Adipose tissue (tissue), 3 donors: ENCODE measurements at places on chromosomes 5 and 9. TPM values are rescaled to one million over a fixed set of nuclear protein-coding genes. Genes with fewer than 3 reads are reported as not detected.

The FCN2 gene
- 3.1 TPM for polyA plus RNA-seq

The ITGA1 gene
- 2.4 TPM for polyA plus RNA-seq

The DRD1 gene
- 0.05 TPM for polyA plus RNA-seq

The MPDZ gene
- 4.0 TPM for polyA plus RNA-seq

The HIGD2A gene
- 202 TPM for polyA plus RNA-seq

The SLC4A9 gene
- polyA plus RNA-seq: 0.06 TPM

The SLC45A2 gene
- 0.02 TPM for polyA plus RNA-seq

The TAF11L10 gene
- not detected for polyA plus RNA-seq
